NCI-H774 (cell line): ENCODE measurements at places on chromosomes 3 and 15.
A peak's percentile ranks its signal among the peaks of the same experiment; 100 is the strongest.

DNA sequence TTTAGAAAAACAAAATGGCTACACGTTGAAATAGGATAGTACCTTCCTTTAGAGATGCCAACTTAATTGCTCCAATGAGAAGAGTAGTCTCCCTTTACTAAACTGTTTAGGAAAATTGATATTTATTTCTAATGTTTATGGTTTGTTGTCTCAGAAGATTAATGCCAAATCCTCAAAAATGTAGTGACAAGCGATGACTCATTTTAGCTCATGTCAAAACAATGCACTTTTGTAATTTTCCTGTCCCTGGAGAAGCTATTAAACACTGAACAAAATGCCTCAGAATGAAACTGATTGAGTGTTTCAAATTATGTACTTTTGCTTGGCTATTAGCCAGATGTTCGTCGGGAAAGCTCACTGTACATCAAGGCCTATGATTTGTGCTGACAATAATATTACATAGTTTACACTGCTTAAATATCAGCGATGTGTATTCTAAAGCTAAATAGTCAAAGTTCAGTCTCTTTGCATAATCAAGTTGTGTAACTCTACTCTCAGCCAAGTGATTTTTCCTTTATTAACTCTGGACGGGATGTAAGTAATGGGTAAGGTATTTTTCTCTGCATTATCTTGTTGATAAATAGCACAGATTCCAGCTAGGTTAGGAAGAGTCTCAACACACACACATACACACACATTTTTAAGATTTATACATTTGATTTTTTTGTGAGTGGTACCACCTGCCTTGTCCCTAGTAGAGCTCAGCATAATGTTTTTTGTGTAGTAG is 83.7 kb downstream of the CMSS1 start:
- DNase-seq: peak; percentile 17

DNA sequence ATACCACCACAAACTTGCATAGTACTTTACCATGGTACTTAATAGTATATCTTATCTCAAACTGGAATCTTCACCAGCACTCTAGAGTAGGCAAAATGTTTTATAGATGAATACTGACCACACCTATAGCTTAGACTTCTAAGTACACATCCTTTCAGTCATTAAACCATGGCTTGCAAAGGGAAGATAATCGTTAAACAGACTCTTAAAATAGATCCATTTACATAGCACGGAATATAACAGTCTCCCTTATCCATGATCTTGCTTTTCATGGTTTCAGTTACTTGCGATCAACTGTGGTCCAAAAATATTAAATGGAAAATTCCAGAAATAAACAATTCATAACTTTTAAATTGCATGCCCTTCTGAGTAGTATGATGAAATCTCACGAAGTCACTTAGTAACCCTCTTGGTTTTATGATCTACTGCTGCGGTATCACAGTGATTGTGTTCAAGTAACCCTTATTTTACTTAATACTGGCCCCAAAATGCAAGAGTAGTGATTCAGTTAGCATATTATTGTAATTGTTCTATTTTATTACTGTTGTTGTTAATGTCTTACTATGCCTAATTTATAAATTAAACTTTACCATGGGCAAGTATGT is 111.4 kb downstream of the HERC1 start:
- DNase-seq: no peak

- DNase-seq: no peak
Observed at GRCh38 chr3:134037168-134037567, 7.4 kb upstream of the SLCO2A1 start.

- no peak for DNase-seq
Observed at GRCh38 chr3:169204751-169205150, 458.8 kb downstream of the MECOM start.

DNA sequence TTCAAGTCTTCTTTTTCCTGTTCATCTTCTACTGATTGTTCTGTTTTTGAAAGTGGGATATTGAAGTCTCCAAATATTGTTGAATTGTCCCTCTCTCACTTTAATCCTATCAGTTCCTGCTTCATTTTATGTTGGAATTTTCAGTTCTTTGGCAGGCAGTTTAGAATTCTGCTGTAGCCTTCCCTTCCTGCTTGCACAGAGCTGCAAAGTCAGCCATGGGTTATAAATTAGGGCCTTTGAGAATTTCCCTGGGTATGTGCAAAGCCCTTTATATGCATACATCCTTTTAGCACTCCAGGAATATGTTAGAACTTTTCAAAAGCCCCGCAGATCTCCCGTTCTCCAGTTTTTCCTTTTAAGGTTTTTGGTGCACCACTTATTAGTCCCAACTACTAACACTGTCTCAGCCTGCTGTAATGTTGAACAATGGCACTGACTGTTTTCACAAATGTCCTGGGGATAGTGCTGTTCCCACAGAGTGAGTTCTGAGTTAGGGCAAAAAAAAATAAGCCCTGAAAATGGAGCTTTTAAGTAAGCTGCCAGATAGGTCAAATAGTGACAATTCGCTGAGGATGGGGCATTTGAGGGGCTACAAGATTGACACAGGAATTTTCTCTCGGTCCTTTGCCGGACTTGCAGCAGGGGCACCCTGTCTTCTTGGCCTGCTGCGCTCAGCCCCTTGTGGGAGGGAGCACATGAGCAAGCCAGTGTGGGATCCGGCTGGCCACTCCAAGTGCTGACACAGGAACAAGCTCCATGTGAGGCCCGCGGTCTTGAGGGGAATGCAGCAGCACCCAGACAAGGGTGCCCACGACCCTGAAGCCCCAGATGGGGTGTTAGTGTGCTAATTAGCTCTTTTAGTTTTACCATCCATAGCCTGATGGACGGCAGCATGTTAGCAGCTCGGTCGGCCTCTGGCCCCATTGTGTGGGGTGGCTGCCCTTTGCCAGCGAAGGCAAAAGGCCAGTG is 96.0 kb downstream of the VPS8 start:
- no peak for DNase-seq

DNA sequence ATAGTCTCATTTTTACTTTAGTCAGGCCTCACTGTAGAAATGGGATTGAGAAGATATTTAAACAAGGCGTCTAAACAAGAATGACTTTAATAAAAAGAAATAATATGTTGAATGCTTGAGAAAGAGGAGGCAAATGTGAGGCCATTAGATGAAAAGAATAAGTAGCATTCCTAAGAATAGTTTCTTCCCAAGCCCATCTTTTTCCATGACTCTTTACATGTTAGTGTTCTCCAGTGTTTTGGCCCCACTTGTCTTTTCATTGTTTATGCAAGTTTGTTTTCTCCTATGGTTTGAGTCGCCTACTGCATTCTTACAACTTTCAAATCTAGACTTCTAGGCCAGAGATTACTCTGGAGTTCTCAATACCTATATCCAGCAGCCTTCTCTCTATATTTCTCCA is 39.0 kb downstream of the TSC22D2 start:
- DNase-seq: no peak

DNA sequence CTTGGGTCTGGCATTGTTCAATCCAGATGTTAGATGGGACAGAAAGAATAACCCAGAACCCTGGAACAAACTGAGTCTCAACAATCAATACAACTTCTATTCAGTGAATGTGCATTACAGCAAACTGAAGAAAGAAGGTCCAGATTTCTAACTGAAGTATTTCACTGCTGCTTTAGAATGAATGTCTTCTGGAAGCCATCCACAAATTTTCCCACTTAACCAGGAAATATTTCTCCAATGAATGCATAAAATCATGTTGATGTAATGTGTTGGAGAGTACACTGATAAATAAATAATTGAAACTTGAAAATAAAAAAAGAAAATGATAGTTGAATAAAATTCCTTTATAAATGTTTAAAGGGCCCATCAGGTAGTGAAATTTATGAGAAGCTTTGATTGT is 658.6 kb downstream of the ZBBX start:
- DNase-seq: no peak

DNA sequence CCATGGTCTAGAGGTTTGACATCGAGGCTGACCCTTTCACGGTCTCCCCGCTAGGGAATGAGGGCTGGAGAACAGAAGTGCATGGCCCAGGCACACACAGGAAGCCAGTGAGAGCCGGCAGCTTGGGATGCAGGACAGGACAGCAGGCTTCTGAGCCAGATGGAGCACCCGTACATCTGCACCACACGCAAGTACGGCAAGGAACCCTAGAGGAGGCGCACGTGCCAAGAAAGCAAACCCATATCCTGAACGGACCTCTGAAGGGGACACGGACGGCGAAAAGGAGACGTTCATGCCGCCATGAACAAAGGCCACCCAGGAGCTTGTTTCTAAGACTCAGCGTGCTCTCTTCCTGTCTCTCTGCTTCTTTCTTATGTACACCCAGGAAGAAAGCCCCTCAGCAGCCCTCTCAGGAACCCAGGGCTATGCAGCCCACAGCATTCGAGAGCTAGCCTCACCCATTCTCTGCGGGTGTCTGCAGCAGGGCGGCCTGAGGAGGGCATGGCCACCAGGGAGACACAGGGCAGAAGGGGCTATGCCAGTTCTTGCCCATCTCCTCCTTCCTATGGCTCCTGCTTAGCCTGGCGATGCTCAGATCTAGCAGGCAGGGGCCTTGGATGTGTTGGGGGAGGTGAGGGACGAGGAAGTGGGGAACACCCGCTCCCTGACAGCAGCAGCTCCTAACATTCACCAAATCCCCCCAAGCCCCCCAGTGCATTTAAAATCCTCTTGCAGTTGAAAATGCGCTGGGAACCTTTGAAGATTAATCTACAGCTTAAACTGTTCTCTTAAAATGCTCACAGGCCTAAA is 81.3 kb downstream of the PCSK6 start:
- DNase-seq: no peak

DNA sequence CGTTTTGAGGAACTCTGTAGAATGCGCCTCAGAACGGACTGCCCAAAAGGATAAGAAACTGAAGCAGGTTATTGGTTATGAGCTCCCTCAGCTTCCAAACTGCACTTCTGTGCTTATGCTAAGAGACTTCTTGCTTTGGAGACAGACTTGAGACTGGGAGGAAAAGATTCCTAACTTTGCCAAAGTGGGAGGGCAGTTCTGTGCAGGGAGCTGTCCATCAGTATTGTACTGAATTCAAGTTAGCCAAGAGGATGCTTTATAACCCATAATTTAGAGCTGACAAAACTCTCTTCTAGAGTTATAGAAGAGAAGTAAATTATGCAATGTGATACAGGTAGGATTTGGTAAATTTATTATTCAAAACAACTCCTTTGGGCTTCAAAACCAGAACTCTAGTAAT is 519.8 kb upstream of the GBE1 start:
- no peak for DNase-seq

GRCh38 chr3:170634663-170635384 is 48.9 kb upstream of the SLC7A14 start:
- DNase-seq: no peak

DNA sequence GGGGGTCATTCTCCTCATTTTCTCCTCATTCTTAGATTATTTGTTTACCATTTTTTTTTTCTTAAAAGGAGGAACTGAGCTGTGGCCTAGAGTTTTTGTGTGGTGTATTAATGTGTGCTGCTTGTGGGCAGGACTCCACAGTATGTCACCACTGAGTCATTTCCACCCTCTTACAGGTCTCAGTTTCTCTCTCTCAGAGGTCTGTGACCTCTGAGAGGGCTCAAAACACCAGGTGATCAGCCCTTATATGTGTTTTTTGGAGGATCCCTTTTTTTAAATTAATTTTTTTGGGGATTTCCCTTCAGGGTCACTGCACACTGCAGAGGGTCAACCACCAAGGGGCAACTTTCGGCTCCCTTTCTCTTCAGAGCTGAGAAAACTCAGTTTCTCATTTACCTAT is 166.4 kb downstream of the SUCNR1 start:
- DNase-seq: no peak

GRCh38 chr3:77412021-77412438 is 372.1 kb downstream of the ROBO2 start:
- no peak for DNase-seq

GRCh38 chr3:46442576-46443530 is 21.9 kb downstream of the LTF start:
- DNase-seq: peak; percentile 48

DNA sequence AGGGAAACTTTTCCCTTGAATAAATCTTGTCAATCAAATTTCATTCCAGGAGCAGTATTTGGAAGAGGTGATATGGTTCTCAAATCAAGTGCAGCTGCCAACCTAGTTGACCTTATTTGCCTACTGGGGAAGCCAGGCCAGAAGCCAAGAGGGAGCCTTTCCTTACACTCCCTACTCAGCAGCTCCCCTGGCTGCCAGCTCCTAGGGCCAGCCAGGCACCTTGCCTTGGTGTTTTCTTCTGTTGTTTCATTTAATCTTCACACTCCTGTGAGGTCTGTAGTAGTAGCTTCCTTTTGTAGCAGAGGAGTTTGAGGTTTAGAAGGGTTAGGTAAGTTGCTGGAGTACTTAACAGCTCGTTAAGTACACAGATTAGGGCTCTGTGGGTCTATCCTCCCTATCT is 22.6 kb downstream of the MKRN2OS start:
- DNase-seq: no peak

GRCh38 chr3:191176038-191176785 is 22.8 kb upstream of the OSTN start:
- no peak for DNase-seq

GRCh38 chr3:119681279-119681678 is 4.1 kb upstream of the COX17 start:
- DNase-seq: no peak

- DNase-seq: no peak
Observed at GRCh38 chr15:97995881-97996603, 35.5 kb downstream of the ARRDC4 start.

DNA sequence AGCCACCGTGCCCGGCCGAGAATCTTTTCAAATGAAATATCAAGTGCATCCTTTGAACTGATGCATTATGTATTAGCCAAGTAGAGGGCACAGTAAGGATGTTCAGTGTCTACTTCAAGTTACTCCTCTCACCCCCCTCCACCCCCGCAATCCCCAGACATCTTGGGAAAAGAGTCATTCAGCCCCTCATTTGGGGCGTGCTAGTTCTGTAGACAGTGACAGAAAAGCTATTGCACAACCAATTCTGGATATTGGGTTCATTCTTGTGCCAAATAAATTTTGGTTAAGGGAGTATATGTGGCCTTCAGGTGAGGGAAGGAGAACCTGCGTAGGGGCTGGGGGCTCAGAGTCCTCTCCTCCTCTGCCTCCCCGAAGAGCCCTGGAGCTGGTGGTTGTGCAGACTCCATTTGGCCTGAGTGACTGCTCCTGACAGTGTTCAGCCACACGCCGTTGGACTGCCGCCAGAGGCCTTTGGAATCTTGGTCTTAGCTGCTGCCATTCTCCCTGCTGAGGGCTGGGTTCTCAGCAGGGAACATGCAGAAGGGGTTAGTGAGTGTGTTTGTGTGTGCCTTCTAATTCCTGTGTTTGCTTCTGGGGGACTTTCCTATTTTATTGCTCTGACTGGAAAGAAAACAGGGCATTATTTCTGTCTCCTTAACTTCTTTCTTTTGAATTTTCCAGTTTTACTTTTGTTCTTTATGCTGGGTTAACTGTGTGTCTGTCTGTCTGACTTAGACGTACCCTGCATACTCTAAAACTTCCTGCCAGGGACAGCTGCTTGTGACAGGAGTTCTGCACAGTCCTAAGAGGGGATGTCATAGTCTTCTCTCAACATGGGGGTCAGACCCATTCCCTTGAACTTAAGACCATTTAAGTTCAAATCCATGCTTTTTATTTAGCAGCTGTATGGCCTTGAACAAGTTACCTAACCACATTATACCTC is 21.0 kb downstream of the RARB start:
- no peak for DNase-seq
